ENCODE measurements at places on chromosomes 4 and X.

DNA sequence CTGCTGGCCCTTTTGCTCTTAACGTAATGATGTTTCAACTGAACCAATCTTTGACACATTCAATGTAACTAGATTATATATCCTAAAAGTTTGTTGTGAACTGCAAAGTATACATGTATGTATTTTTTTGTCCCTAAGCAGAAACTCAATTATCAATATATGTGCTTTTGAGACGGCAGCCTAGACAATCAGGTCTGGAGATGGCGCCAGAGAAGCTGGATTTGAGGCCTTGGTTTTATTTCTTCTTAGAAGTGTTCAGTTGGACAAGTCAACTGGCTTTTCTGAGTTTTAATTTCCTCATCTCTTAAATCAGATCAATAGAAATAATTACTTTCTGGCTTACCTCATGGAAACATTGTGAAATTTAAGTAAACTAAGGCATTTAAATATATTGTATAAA is 62.5 kb downstream of the DCAF8L1 start:
- H3K4me3 ChIP-seq: no peak overlapping the region
- no peaks in the 10 kb centered on the region for H3K27me3 ChIP-seq
- no peaks in the 10 kb centered on the region for H3K36me3 ChIP-seq
- no peaks in the 10 kb centered on the region for H3K4me1 ChIP-seq

DNA sequence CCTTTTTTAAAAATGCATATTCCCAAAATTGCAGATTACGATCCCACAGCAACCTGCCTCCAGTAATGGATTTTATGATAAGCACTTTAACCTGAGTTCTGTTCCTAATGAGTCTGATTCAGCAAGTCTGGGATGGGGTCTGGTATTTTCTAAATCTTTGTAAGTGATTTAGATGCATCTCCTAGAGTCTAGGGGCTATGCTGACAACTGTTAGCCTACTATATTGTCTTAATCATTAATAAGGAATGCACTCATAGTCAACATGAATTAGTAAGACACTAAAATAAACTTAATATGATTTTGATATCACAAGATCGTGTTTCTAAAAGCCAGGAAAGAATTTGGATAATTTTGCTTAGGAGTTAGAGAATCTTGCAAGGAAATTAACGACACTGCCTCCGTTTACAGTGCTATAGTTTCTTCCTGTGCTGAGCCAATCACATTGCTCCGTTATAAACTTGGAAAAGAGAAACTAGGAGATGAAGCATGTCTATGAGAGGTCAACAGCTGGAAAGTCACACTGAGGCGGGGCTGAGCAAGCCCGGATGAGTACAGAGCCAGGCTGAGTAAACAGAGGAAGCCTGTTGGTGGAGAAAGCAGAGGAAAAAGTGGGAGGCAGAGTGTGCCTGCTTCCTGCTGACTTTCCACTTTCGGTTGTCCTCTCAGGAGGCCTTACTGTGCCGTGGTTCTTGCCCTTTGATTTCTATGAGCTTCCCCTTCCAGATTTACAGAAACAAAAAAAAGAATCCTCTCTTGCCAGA is 5.4 kb downstream of the SCARB2 start:
- DNase-seq: no peak
- H3K36me3 ChIP-seq: no peaks in the 10 kb centered on the region
- H3K27me3 ChIP-seq: no peaks in the 10 kb centered on the region
- H3K4me1 ChIP-seq: peaks cover 8% of the 10 kb centered on the region

DNA sequence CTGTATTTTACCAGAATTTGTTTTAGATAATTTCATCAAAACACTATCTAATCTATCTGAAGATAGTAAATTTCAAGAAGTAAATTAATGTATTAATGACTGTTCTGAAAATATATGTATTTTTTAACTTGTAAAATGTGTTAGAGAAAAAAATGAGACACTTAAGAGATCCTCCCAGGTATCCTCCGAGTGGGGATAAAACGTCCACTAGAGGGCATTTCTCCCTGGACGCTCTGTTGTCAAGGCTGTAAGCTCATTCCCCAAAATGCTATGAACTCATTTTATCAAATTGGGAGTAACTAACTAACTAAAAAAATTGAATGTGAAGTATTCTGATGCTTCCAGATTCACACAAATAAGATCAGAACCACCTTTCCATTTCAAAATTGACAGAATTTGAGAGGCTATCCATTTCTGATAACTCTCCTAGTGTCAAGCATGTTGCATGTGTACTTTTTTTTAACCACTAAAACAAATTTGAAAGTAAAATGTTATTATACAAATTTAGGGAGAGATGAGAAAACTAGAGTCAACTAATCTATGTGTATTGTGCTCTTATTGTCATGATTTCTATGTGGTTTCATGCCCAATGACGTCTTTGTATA is 337.3 kb upstream of the HS3ST1 start:
- H3K27ac ChIP-seq: no peak overlapping the region
- no peaks in the 10 kb centered on the region for H3K36me3 ChIP-seq
- no peaks in the 10 kb centered on the region for H3K4me1 ChIP-seq
- no peak for DNase-seq
- H3K4me3 ChIP-seq: no peak overlapping the region

- H3K4me1 ChIP-seq: peaks cover 11% of the 10 kb centered on the region
- H3K27me3 ChIP-seq: no peaks in the 10 kb centered on the region
- no peak for DNase-seq
- peak overlapping the region; percentile 95 for H3K27ac ChIP-seq
Observed at GRCh38 chr4:81471298-81471587, 464 bp downstream of the RASGEF1B start.

DNA sequence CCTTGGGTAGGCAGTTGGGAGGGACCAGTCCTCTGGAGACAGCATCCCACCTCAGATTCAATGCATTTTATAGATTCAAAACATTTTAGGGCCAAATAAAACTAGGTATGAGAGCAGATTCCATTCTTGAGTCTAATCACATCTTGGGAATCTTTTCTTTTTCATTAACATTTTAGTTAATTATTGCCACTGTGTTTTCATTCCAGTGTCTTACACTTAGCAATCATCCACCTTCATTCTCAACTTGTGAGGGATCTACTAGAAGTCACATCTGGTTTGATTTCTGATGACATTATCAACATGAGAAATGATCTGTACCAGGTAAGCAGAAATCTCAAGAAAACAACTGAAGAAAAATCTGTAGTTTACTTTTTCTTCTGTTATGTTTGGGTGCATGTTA is 99.5 kb downstream of the NFKB1 start:
- peaks cover 38% of the 10 kb centered on the region for H3K4me1 ChIP-seq
- no peak for DNase-seq
- H3K27me3 ChIP-seq: no peaks in the 10 kb centered on the region
- no peak overlapping the region for H3K4me3 ChIP-seq
- peaks cover 39% of the 10 kb centered on the region for H3K36me3 ChIP-seq

DNA sequence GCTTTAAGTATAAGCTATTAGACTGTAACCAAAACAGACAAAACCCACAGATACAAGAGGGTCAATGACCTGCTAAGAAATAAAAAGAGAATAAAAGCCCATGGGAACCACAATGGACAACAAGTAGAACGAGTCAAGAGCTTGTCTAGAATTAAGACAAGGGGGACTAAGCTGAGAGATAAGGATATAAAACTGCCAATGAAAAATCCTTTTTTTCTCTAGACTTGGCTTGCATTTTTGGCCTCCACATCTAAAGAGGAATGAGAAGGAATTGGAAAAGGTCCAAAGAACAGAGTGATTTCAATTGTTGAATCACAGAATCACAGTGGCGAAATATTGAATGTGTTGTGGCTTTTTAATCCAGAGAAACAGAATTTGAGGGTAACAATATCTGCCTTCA is 135.7 kb downstream of the QDPR start:
- H3K36me3 ChIP-seq: no peaks in the 10 kb centered on the region
- no peaks in the 10 kb centered on the region for H3K27me3 ChIP-seq
- no peak for DNase-seq

DNA sequence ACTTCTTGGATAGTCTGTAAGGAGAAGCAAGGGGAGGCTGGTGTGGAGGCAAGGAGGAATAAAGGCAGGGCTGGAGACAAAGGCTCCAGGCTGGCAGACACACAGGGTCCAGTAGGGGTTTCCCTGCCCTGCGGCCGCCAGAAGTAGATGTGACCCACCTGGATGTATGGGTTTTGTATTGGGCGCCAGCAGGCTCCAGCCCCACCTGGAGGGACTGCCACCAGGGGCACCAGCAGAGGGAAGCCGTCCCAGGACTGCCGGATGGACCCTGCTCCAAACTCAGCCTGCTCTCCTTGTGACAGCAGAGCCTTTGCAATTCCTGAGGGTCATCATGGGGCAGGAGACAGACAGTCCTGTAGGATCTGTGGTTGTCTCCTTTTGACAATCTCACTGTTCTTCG is 52.7 kb downstream of the MGST2 start:
- no peaks in the 10 kb centered on the region for H3K4me1 ChIP-seq
- no peak overlapping the region for H3K27ac ChIP-seq
- no peaks in the 10 kb centered on the region for H3K36me3 ChIP-seq
- no peak overlapping the region for H3K4me3 ChIP-seq

DNA sequence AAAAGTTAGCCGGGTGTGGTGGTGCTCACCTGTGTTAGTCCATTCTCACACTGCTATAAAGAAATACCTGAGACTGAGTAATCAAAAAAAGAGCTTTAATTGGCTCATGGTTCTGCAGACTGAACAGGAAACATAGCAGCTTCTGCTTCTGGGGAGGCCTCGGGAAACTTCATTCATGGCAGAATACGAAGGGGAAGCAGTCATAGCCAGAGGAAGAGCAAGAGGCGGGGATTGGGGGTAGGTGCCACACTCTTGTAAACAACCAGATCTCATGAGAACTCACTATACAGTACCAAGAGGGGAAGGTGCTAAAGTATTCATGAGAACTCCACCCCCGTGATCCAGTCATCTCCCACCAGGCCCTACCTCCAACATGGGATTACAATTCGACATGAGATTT is 64.1 kb downstream of the BEND4 start:
- no peak overlapping the region for H3K4me3 ChIP-seq
- no peak for DNase-seq
- peaks cover 6% of the 10 kb centered on the region for H3K36me3 ChIP-seq
- no peaks in the 10 kb centered on the region for H3K4me1 ChIP-seq

Data from effector memory CD4-positive, alpha-beta T cell (primary cell).